Skin of body (tissue), 3 donors: ENCODE measurements at places on chromosomes 2 and 18.

DNA sequence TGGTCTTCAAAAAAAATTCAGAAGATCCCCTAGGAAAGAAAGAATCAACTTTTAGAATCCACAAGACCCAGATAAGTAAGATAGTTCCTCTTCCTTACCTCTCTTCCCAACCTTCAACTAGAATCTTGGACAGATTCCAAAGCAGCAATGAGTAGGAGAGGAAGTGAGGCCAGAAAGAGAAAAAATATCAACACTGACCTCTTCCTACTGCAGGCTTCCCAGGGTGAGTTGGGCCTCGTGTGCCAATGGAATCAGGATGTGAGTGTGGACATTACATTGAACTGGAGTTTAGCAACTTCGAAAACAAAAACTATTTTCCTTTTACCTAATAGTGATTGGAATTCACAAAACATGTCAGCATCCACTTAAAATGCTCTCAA, 102.5 kb upstream of the PIEZO2 start:
- no peak for DNase-seq

GRCh38 chr18:31105733-31106132, 3.5 kb upstream of the DSC2 start:
- no peak for DNase-seq

- no peak for DNase-seq
Observed at GRCh38 chr2:127950264-127950663, 64.5 kb upstream of the AMMECR1L start.

- DNase-seq: no peak
Observed at GRCh38 chr2:172734711-172735581, 699 bp upstream of the RAPGEF4 start.

DNA sequence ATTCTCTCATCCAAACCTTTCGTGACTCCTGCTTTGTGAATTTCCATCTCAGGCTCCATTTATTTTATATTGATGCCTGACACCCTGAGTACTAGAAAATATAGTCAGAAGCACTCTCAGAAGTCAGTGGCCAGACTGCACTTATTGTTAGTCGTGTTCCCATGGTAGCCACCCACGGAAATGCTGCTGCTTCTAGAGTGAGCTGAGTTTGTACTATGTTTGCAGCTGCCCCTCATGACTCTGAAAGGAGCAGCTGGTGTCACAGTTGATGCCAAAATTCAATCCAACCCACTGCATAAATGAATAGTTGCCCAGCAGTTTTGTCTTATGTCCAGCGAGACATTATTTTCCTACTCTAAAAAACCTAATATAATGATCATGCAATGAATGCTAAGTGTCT, 265.2 kb upstream of the SPHKAP start:
- DNase-seq: no peak

DNA sequence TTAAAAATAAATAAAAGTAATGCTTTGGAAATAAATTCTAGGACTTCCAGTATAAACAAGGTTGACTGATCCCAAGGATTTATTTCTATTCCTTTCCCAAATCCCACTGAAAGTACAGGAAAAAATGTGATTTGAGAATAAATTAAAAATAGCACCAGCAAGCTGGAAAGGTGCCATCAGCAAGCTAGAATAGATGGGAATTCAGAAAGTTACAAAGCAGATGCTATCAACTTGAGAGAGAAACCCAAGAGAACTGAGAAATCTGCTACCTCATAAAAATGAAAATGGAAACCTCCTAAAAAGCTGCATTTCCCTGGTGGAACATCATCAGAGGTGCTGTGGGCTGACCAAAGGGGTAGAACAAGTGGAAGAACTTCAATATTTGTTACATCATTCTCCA, 148.6 kb upstream of the KCNJ3 start:
- no peak for DNase-seq

GRCh38 chr2:200449149-200449548, 60.7 kb downstream of the KCTD18 start:
- DNase-seq: no peak

DNA sequence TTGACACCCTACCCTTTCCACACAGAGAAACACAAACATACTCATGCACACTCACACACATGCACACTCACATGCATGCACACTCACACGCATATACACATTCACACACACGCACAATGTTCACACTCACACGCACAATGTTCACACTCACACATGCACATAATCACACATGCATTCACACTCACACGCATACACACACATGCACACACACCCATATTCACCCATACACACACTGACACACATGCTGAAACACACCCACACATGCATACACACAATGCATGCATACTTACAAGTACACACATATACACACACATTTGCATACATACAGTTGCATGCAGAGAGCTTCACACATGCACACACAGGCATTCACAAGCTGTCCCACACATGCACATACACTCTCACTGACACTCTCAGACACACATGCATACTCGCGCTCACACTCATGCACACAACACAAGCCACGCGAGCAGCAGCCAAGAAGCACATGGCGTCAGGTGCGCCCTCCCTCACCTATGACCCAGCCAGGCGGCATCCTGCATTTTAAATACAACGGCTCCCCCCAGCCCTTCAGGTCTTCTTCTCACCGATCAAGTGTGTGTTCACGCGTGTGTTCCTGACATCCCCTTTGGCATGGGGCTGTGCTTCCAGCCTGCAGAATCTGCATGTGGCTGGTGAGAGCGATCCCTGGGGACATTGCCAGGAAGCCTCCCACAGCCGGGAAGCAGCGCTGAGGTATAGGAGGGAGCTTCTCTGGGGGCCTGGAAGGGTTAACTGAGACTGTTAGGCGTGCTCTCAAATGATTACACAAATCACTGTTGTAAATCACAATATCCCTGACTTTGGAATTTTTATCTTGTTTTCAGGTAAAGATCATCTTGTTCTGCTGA, 195.1 kb downstream of the RTP5 start:
- DNase-seq: no peak

DNA sequence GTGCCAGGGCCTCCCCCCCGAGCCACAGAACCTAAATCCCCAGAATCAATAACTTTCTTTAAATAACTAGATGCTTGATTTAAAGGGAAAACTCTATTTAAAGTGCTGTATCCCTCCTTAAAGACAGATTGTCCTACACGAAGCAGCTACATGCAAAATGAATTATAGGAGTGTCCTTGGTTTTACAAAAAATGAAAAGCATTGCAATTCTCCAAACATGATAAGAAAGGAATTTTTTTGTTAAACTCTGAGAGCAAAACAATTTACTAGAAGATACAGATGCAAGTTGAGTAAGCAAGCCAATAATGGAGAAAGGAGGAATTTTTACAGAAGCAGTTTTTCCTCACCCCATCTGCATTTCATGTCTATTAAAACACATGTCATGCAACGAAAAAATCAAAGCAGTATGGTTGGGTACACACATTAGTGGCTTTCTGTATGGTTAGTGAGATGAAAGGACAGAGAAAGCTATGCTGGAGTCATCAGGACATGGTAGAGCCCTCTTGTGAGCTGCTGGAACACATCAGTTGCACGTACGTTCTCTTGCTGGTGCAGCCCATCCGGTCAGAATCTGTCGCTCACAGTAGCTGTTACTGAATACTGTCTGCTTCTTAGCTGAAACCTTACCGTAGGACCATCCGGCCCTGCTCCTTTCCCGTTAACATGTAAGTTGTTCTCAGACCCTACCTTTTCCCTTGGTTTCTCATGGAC, 25.9 kb upstream of the STEAP3 start:
- DNase-seq: no peak
